Neural crest cell (in vitro differentiated cells): ENCODE measurements at places on chromosomes 2 and 18.
A peak's percentile ranks its signal among the peaks of the same experiment; 100 is the strongest.

DNA sequence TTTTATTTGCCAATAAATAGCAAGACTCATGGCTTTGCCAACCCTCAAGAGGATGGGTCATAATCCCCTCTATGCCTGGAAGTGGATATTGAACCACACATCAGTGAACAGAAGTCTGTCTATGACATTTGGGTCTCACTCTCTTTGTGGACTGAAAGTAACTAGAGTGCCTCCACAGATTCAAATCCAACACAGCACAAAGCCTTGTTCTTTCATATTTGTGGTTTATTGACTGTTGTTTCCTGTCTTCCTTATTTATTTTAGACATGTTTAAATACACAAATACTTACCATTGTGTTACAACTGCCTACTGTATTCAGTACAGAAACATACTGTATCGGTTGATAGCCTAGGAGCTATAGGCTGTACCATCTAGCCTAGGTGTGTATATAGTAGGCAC, 121.9 kb downstream of the TSN start:
- no peak for DNase-seq

GRCh38 chr2:216371721-216372702, at the start of gene MARCHF4:
MARCHF4 (minus strand) TSS chr2:216372483; CDS start chr2:216370260, 2,223 bp downstream.
- peak; percentile 87 for DNase-seq

- no peak for DNase-seq
Observed at GRCh38 chr2:191500884-191501560, 176.9 kb upstream of the NABP1 start.

DNA sequence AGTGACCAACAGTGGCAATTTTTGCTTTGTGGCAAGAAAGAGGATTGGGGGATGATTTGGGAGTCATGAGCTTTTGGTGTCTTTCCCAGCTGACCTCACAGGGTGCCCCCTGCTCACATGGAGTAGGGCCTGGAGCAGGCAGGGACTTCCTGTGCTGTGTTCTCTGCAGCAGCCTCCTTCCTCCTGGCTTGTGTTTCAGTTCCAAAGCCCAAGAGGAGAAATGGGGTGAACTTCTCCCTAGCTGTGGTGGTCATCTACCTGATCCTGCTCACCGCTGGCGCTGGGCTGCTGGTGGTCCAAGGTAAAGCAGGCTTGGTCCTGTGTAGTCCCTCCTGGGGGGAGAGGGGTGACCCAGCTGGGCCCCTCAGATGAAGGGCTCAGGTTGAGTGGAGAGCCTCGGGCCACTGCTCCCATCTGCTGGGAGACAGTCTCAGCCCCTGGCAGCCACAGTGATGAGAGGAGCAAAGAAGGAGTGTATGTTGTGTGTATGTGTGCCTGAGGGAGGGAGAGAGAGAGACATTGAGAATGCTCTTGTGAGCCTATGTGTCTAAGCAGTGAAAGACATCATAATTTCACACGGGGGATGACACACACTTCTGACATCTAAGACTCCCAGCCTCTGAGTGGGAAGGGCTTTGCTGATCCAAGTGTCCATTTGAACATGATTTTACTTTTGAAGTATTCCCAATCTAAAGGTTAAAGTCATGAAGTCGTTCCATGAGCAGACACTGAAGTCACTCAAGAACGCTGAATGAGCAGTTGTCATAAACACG, 27.2 kb downstream of the MARCO start:
- no peak for DNase-seq

- DNase-seq: no peak
Observed at GRCh38 chr2:42336361-42336965, 24.6 kb downstream of the COX7A2L start.

- DNase-seq: no peak
Observed at GRCh38 chr18:44802508-44802907, 121.8 kb downstream of the SETBP1 start.

GRCh38 chr18:499776-500631, 497 bp downstream of the COLEC12 start:
- peak; percentile 8 for DNase-seq

DNA sequence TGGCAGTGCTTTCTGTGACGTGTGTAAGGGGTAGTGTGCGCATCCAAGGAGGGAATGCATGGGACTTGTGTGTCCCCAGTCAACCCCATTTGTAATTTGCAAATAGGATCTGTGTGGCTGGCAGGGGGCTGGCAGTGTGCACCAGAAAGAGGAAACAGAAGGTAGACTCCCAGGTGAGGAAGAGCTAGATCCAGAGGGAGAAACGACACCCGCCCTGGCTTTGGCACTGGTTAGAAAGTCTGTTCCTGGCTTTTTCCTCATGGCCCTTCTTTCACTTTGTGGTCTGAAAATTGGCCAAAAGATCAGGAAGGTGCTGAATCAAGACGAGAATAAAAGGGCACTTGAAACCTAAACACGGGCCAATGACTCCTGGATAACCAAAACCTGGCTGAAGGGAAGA, 33.3 kb downstream of the PRKCE start:
- no peak for DNase-seq

DNA sequence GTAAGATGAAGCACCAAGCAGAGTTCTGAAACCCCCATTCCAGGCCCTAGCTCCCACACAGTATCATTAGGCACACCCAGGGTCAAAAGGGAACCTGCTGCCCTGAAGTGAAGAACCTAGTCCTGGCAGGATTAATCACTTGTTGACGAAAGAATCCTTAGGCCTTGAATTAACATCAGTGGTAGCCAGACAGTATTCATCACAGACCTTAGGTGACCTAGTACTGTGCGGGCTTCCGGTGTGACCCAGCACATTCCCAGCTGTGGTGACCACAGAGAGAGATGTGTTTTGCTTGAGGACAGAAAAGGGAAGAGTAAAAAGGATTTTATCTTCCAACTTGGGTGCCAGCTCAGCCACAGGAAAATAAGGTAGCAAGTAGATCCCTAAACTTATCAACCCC, 1071.4 kb upstream of the FAM98A start:
- DNase-seq: no peak

DNA sequence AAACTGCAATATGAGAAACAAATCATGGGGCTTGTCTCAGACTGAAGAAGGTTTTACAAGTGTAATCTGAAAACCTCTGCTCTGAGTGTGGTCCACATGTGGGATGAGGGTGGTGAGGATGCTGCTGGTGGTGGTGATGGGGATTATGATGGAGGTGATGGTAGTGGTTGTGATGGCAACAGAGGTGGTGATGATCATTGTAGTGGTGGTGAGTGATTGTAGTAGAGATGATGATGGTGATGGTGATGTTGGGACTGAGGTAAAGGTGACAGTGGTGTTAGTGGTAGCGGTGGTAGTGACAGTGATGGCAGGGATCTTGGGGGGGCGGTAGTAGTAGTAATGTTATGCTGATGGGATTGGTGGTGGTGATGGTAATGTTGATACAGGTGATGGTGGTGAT, 217.8 kb downstream of the ANAPC1 start:
- DNase-seq: no peak

GRCh38 chr2:120825370-120826259, 89.9 kb downstream of the GLI2 start:
- DNase-seq: no peak

DNA sequence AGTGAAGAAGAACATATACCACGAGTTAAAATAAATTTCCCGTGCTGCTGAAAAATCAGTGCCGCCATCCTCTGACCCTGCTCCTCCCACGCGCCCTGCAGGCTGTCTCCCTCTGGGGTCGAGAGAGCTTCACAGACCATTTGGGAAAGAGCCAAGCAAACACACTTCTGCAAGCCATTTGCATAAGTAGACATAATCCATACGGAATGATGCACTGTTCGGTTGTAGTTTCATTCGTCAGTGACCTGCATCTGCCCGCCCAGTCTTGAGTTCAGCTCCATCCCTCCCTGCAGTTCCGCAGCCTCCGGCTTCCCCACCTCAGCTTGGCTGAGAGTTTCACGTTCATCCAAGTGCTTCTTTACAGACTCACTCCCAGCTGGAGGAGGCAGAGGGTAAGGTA, 69.6 kb downstream of the TRAPPC12 start:
- no peak for DNase-seq

GRCh38 chr18:8065284-8065683, 498.2 kb downstream of the PTPRM start:
- no peak for DNase-seq

DNA sequence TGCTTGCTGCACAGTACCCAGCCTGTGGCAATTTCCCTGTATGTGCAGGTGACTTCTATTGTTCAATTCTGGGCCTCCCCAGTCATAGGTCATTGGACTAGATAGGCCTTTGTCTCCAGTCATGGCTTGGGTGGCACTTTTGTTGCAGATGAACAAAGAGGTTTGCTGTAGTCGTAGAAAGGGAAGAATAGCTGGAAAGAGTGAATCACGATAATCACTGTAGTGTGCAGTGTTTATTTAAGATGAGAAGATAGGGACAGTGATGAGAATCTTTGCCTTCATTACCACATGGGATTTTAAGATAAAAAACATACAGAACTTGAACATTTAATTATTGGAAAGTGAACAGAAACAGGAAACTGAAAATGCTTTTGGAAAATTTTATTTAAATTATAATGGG, 156.1 kb upstream of the CYRIA start:
- no peak for DNase-seq

GRCh38 chr2:79984476-79984875, 320.1 kb downstream of the LRRTM1 start:
- no peak for DNase-seq

- DNase-seq: no peak
Observed at GRCh38 chr18:59577386-59577655, 119.9 kb downstream of the CCBE1 start.

DNA sequence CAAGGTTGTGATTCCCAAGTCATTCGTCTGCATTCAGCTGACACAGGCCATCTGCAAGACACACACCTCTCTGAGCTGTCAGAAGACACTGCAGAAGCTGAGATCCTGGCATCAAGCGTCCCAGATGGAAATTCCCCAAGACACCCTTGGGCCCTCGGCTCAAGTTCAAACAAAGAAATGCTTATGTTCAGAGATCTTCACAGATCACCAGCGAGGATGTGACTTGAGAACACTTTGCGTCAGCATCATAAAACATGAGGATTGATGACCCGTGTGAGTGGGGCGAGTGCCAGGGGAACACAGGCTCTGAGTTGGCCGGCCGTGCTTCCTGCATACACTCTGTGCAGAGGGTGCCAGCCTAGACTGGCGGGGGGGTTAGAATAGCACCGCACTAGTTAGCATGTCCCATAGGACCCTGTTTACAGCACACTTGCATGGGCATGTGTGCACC, 36.8 kb downstream of the KCNIP3 start:
- no peak for DNase-seq

DNA sequence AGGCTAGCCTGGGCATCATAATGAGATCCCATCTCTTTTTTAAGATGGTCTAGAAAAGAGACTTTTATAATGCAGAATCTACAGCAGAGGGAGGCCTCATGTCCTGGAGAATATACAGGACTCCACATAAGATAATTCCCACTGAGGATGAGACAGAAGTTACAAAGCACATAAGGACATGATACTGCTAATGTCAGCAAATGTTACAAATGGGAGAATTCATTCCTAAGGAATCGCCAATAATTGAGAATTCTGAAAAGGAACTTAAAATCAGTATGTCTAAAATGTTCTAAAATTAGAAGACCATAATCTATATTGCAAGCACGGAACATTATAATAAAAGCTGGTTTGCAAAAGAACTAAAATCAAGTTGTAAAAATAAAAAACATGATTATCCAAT, 131.6 kb upstream of the PKDCC start:
- DNase-seq: no peak

GRCh38 chr2:145654156-145654555, 1134.2 kb upstream of the ZEB2 start:
- DNase-seq: no peak

- no peak for DNase-seq
Observed at GRCh38 chr18:79801217-79801616, 3.5 kb downstream of the KCNG2 start.

DNA sequence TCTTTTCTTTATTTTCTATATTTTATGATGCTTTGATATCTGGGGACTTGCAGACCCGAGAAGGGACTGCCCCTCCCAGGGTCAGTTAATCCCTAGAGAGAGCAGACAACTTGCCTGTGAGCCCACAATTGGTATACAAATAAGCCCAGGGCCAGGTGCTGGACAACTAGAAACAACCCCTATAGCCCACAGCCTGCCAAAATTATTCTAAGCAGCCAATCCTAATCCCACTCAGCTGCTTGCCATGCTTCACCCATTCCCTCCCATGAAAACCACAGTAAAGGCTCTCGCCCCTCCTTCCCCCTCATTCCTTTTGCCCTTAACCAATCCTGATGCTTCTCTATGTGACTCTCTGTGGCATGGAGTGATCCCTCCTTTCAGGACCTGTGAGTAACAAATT, 380.7 kb downstream of the RBM43 start:
- DNase-seq: no peak

GRCh38 chr2:70817284-70817954, 3.0 kb downstream of the CLEC4F start:
- no peak for DNase-seq

DNA sequence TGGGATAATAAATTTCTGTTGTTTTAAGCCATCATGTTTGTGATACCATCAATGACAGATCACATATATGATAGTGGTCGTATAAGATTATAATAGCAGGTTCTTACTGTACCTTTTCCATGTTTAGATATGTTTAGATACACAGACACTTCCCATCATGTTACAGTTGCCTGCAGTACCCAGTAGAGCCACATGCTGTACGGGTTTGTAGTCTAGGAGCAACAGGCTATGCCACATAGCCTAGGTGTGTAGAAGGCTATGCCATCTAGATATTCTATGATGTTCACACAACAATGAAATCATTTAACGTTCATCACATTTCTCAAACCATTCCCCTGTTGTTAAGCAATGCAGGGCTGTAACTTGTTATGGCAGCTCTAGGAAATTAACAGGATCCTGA, 132.9 kb upstream of the SH3BP4 start:
- no peak for DNase-seq

GRCh38 chr2:224650815-224651439, 65.2 kb downstream of the CCDC195 start:
- peak; percentile 4 for DNase-seq

DNA sequence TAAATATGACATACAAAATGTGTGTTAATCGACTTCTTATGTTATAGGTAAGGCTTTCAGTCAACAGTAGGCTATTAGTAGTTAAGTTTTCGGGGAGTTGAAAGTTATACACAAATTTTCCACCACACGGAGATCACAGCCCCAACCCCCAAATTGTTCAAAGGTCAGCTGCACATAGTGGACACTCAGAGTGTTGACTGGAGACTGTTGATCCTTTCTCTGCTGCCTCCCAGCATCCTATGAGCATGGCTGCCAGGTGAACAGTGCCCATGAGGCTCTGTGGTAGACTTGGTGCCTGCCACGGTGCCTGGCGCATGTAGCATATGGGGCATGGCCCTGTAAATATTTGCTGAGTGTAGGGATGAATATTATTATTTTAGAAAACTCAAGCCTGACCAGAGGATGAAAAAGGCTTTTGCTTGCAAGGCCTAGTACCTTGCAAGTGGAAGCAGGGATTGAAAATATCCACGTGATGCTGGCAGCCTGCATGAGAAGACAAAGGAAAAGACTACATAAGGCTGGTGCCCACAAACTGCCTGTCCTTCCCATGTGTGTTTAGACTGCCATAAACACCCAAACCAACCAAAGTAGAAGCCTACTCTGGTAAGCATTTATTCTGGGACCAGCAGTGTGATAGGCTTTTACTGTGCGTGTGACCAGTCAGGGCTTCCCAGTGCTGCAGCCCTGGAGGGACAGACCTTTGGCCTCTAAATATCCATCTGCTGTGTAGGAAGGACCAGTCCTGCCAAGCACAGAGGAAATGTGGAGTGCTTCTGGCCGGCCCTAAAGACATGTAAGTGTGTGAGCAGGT, 226.1 kb downstream of the LDLRAD4 start:
- no peak for DNase-seq
